LHCN-M2 (cell line): ENCODE measurements at places on chromosomes 7 and 10. TPM values are rescaled to one million over a fixed set of nuclear protein-coding genes. Genes with fewer than 3 reads are reported as not detected.

DNA sequence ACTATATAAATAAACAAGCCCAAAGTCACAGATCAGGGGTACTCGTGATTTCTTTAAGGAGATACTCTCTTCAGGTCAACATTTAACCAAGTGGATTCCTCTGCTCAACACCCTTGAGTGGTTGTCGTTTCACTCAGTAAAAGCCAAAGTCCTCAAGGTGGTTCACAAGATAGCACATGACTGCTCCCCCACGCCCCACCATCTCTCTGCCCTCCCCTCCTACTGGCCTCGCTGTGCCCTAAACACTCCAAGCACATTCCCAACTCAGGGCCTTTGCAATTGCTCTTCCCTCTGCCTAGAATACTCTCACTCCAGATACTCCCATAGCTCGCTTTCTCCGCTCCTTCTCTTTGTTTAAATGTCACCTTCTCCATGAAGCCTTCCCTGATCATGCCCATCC is 72.1 kb upstream of the FHIP2A start:
- no peak for DNase-seq

DNA sequence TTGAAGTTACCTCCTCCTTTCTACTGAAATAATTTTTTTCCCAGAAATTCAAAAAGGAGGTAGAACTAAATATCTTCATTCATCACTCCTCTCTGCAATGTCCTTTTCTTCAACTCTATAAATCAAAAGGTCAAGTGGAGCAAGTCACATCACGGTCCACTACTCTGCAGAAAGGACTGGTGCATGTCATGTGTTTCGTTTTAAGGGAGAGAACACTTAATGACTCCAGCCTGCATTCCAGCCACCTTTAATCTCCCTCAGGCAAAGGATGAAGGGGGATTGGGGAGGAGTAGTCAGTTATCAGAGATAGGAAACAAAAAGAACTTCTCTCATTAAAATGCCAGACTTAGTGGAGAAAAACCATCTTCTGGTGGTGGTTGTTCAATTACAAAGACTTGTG is 78.9 kb downstream of the ANK3 start:
- DNase-seq: no peak

GRCh38 chr7:121101621-121102020 is 113.1 kb downstream of the CPED1 start:
- no peak for DNase-seq

Gene RHBDD2
- 90.6 and 91.0 TPM in 2 replicates for total RNA-seq

Gene NEBL
- 0.11 and 0.13 TPM in 2 replicates for total RNA-seq

Gene CUBN
- total RNA-seq: 0.32 and 0.69 TPM in 2 replicates
